CMK (cell line): ENCODE measurements at places on chromosomes 13 and 19.

- no peak for DNase-seq
Observed at GRCh38 chr19:44521370-44521769, 8.1 kb downstream of the CEACAM20 start.

DNA sequence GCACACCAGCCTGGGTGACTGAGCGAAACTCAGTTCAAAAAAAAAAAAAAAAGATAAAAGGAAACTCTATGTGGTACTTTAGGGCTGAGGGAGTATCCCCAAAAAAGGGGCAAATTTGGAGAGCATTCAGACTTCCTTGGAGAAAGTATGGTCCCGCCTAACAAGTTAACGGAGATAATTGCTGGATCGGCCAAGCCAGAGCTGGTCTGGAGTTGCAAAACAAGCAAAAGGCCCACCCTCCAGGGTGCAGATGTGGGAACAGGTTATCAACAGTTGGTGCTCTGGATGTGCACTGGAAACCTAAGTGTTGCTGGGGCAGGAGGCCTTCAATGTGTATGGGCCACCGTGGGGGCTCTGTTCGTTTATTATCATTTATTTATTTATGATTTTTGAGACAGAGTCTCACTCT, 2.8 kb downstream of the IQCN start:
- DNase-seq = no peak

DNA sequence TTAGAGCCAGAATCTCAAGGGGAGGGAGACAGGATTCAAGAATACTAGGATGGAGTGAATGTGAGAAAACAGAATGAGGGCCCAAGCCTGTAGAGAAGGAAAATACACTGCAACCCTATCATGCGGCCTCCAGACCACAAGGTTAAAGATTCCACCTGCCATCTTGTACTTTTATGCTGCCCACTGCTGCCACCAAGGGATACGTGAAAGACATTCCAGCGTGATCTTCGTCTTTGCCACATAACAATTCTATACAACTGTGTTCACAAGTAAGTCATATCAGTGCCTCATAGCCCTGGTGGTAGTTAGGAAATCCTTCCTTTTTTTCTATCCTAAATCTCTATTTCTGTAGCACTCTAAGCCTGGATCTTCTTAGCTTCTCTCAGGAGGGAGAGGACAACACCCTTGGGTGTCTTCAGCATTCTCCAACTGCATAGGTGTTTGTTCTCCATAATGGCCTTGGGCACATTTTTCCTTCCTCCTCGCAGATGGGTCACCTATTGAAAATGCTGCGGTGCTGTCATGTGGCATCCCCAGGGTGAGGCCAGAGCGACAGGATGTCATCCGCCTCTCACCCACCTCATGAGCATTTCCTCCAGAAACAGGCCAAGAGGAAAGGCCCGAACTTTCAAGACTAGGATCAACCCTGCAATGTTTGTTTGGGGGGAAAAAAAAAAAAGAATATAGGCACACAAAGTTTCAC, 13.6 kb downstream of the TPT1 start:
- DNase-seq = no peak

DNA sequence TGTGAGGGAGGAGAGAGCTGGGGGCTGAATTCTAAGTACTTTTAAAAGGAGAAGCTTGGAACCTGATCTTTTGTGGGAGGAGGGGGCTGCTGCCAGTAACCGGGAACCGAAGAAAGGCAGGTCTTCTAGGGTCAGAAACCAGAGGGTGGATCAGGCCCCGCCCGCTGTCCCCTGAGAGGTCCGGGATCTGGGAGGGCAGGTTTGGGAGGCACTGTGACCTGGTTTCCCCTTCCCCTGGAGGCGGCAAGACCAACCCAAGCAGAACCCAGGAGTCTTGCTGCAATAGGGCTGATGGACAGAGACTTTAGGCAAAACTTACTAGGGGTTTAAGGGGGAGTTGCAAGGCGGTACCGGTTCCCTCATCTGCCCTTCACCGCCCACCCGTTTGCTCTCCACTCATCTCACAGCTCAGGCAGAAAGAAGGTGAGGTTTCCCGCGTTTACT, 707 bp upstream of the KLK8 start:
- no peak for DNase-seq

DNA sequence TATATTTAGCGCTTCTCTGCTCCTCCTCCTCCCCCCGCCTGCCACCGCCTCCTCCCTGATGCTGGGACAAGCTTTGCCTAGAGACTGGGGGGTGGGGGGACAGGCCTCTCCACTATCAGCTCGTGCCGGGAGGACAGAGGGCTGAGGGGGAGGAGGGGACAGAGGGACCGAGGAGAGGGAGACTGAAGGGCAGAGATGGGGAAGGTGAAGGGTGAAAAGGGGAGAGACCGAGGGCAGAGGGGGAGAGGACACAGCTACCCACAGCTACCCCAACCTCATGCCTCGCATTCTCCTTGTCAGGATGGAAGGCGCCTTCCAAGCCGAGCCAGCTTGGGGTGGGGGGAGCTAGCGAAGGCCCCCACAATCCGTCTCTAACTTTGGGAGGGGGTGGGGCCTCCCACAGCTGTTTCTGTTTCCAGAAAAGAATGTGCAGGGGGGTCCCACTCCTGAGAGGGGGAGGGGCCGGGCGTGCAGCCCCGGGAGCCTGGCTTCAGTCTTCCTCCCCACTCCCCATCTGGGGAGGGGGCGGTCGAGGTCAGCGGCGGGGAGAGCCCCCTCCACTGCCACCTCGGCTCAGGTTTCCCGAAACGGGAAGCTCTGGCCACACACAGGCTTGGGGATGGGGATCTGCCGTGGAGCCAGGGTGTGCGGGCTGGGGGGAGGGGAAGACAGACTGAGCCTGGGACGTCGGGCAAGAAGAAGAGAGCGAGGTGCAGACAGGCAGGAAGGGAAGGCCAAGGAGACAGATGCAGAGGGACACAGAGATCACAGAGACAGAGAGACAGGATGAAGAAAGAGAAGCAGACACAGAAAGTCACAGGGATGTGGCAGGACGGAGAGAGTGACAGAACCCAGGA, 1.6 kb downstream of the DACT3 start:
- no peak for DNase-seq

DNA sequence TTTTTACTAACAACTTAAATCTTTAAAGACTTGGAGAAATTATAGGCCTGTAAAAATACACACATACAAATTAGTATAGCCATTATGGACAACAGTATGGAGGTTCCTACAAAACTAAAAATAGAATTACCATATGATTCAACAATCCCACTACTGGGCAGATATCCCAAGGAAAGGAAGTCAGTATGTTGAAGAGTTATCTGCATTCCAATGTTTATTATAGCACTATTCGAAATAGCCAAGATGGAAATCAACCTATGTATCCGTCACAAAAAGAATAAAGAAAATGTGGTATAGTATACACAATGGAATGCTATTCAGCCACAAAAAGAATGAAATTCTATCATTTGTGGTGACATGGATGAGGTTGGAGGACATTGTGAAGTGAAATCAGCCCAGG, 37.2 kb downstream of the SLITRK1 start:
- no peak for DNase-seq

DNA sequence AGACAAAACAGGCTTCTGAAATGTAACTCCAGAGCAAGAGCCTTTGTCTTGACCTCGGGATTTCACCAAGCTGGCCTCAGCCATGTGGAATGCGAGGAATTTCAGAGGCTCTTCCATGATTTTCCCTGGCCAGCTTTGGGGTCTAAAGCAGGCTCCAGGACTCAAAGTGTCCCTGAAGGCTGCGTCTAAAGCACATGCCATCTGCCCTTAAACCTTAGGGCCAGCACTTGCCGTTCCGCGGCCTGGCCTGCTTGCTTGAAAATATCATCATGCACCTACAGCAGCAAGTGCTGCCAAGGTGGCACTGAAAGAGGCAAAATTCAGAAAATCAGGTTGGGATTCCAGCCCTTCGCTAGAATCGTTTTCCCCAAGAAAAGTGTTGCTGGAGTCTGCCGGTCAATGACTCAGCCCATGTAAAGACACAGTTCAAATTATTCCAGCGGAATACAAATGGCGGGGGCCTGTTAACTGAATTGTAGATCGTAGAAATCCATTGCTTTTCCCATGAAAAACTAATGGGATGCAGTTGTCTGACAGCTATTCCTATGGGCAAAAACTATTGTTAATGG, 105.7 kb upstream of the RAP2A start:
- no peak for DNase-seq

GRCh38 chr19:35140207-35140961, 1.8 kb downstream of the FXYD1 start:
- DNase-seq = no peak

DNA sequence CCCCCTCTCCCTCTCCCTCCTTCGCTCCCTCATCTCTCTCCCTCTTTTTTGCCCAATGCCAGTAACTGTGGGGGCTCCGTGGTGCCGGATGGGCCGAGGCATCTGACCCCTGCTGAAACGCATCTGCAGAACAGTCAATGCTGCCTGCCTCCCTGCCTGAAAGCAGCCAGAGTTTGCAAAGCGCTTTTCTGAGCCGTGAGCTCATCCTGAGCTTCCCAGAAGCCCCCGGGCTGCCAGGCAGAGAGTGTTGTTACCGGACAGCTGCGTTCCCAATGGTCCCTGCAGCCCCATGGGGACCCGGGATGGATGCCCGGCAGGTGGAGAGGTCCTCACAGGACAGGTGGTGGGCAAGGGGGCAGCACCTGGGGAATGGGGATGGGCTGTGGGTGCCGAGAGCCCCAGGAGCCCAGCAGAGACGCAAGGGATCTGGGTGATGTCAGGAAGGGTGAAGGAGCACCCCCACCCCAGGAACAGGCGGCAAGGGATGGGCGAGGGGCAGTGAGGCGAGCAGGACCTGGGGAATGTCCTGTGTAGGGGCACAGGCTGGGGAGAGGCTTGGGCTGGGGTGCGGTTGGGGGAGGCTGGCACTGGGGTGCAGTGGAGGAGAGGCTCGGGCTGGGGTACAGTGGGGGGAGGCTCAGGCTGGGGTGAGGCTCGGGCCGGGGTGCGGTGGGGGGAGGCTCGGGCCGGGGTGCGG, 33.0 kb downstream of the GPX4 start:
- DNase-seq = no peak

- no peak for DNase-seq
Observed at GRCh38 chr13:96824140-96824539, 170.1 kb downstream of the OXGR1 start.

DNA sequence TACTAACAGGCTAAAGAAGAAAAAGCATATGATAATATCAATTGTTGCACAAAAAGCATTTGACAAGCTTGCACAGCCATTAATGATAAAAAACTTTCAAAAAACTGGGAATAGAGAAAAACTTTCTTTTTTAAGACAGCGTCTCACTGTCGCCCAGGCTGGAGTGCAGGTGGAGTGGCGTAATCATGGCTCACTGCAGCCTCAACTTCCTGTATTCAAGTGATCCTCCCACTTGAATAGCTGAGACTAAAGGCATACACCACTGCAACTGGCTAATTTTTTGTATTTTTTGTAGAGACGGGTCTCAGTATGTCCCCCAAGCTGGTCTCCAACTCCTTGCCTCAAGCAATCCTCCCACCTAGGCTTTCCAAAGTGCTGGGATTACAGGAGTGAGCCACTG, 382.8 kb downstream of the TSHZ3 start:
- DNase-seq = no peak

DNA sequence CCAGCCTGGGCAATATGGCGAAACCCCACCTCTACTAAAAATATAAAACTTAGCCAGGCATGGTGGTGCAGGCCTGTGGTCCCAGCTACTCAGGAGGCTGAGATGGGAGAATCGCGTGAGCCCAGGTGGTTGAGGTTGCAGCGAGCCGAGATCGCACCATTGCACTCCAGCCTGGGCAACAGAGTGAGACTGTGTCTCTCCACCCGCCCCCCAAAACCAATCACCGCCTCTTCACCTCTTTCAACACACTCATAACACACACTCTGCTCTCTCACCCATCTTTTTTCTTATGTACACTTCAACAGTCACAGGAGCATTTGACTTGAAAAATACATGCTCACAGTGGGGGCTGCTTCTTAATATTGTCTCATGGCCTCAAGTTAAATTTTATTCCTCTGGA, 76.8 kb downstream of the ESD start:
- no peak for DNase-seq

GRCh38 chr19:15284896-15285295, 47.4 kb downstream of the BRD4 start:
- DNase-seq = no peak

DNA sequence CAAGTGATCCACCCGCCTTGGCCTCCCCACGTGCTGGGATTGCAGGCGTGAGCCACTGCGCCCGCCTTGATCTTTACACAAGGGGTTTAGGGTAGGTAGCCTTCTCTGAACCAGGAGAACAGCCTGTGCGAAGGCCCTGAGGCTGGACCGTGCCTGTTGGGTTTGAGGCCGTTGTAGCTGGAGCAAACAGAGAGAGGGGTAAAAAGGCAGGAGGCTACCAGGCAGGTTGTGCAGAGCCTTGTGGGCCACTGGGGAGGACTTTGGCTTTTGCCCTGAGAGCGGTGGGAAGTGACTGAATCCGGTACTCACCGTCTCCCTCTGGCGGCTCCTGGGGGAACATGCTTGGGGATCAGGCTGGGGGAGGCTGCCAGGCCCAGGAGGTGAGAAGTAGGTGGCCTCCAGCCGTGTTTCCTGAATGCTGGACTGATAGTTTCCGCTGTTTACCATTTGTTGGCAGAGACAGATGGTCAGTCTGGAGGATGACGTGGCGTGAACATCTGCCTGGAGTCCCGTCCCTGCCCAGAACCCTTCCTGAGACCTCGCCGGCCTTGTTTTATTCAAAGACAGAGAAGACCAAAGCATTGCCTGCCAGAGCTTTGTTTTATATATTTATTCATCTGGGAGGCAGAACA, 24.6 kb downstream of the SPC24 start:
- DNase-seq = no peak

DNA sequence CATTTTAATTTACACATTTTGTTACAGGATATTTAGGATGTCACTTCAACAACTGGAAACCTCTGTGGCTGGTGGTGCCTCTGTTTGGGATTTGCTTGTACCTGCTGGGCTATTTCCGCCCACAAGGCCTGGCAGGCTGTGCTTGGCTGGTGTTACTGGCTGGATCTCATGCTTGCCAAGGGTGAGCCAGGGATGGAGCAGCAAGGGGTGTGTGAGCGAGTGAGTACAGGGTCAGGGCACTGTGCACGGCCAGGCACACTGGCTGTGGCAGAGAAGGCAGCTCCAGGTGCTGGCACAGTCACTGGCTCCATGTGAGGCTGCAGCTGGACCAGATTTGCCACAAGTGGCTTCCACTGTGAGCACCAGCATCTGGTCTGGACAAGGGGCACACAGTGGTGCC, 1254.8 kb downstream of the SLITRK5 start:
- DNase-seq = no peak

DNA sequence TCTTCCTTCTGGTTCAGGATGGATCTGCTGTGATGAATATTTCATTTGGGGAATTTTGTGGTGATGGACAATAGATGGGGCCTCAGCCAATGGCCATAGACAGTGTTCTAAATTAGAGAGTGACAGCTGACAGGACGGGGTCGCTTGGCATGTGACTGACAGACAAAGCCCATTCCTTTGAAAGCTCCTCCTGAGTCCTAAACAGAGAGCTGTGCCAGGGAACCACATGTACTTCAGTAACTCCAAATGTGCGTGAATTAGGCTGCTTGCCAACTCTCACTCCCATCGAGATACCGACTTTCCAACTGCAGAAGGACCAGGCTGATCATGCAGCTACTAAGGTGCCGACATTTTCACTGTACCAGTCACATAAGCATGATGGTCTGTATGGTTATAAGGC, 187.7 kb downstream of the SHISA2 start:
- DNase-seq = no peak
